ENCODE measurements at places on chromosomes 3 and 15.

DNA sequence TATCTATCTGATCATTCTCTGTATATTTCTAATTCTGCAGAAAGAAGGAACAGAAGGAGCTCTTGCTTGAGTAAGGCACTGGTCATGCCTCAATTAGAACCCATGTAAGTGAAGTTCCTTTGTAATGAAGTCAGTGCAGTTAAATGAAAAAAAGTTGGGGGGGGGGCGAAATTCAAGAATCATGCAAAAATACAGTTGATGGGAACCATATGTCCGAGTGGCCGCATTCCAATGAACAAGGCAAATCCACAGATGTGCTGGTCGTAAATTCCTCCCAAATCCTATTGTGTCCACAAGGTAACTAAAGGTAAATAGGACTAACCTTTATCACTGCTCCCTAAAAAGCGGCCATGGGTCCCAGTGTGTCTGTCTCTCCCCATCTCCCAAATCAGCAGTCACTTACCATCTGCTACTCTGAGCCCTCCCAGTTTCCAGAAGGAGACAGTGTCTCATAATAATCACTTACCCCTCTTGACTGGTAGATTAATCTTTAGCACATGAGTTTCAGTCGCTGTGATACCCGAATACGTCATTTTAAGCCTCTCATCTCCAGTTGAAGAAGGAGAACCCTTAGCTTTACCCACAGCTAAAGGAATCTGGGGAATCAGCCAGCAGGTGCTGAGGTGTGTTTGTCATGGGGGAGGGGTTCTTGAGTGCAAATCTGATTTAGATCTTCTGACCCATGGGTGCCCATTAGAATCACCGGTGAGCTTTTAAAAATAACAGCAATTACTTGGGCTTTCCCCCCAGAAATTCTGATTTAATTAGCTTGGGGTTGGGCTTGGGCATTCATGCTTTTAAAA lies 56.3 kb upstream of the EPHB3 start:
- peak; percentile 31 for DNase-seq

DNA sequence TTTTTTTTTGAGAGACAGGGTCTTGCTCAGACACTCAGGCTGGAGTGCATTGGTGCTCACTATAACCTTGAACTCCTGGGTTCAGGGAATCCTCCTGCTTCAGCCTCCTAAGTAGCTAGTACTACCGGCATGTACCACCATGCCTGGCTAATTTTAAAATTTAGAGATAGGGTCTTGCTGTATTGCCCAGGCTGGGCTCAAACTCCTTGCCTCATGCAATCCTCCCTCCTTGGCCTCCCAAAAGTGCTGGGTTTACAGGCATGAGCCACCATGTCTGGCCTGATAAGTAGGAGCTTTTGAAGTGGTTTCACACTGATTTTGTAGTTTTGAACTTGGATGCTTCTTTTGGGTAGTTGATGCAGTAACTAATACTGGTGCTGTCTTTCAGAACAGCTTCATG lies 7.8 kb downstream of the MAP2K1 start:
- no peak for DNase-seq

- DNase-seq: no peak
Observed at GRCh38 chr3:134311693-134312071, 61.0 kb upstream of the RYK start.

DNA sequence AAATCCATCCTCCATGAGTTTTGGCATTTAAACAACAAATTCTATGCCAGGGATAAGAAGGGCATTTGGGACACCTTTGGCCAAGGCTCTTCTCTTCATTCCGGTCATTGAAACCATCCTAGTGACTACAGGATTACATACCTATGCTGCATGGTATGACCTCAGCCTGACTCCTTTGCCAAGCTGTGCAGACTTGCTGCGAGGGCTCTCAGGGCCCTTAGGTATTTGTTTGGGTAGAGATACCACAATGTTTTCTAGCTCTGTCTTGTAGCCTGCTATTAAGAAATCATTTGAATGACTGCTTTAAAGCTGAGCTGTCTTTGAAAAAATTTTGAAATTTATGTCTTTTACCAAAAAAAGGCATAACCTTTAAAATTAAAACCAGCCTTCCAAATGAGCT lies 749.8 kb upstream of the SGO1 start:
- no peak for DNase-seq

GRCh38 chr15:93485438-93486327 lies 396.7 kb upstream of the RGMA start:
- peak; percentile 22 for DNase-seq

Data from NCI-H1105 treated with DMSO at 0.1 percent for 48 hours (cell line).